ENCODE measurements at places on chromosomes 1 and 21.

GRCh38 chr1:212484701-212485570 lies 52.2 kb downstream of the NENF start:
- no peak for DNase-seq

DNA sequence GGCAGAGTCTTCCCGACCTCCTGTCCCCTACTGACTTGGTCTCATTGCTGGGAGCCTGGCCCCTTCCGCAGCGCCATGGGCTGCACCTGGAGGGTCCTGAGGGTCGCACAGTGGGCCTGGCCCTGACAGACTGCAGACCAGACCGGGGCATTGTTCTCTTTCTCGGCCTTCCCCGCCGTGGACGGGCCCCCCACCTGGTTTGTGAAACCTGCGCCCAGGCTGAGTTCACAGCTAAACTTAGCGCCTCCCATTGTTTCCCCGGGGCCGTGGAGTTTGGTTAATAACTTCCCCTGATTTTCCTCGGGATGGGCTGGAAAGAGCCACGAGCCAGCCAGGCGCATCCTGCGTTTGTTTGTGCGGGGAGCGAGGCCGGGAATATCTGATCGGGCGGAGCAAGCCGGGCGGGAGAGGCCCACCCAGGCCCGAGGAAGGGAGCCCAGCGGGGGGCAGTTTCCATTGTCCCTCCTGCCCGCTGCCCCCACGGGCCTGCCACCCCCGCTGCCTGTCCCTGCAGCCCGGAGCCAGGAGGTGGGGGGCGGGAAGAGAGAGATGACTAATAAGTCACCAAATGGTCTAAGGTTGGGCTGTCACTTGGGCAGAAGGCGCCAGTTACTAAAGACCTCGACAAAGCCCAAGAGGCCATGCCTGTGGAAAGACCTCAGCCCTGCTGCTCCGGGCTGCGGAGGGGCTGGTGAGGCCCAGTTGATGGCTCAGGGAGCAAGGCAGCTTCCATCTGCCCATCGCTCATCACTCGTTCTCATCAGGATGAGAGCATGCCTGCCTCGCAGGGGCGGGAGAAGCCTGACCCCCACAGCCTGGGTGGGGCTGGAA lies 39.0 kb upstream of the ARHGEF16 start:
- no peak for DNase-seq

- no peak for DNase-seq
Observed at GRCh38 chr1:173285048-173285447, 77.9 kb upstream of the TNFSF4 start.

DNA sequence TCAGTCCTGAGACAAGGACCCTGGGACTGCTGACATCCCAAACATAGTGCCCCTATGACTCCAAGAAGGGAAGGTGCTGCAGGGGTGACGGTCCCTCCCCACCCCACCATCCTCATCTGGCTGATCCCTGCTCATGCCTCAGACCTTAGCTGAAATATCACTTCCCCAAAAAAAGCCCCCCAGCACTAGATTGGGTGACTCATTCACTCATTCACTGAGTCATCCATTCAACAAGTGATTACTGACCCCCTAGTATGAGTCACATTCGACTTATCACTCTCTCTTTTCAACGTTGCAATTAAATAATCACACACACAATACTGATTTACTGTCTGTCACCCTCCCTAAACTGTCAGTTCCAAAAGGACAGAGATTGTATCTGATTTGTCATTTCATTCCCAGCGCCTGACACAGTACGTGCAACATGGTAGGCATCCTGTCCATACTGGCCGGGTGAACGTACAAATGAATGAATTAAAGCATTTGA lies 48.6 kb downstream of the HIVEP3 start:
- DNase-seq: no peak

DNA sequence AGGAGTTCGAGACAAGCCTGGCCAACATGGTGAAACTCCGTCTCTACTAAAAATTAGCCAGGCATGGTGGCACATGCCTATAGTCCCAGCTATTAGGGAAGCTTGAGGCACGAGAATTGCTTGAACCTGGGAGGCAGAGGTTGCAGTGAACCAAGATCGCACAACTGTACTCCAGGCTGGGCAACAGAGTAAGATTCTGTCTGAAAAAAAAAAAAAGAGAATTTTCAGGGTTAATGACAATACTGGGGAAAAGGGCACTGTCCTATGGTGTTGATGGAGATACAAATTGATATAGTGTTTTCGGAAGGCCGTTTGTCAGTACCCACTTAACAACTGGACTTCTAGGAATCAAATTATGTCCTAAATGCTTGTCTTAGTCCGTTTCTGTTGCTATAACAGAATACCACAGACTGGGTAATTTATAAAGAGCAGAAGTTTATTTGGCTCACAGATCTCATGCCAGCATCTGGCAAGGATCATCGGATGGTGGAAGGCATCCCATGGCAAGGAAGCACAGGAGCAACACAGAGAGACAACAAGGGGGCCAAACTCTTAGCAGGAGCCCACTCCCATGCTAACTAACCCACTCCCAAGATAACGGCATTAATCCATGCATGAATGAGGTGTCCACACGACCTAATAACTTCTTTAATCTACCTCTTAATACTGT lies 41.3 kb downstream of the ZBTB8A start:
- DNase-seq: no peak

DNA sequence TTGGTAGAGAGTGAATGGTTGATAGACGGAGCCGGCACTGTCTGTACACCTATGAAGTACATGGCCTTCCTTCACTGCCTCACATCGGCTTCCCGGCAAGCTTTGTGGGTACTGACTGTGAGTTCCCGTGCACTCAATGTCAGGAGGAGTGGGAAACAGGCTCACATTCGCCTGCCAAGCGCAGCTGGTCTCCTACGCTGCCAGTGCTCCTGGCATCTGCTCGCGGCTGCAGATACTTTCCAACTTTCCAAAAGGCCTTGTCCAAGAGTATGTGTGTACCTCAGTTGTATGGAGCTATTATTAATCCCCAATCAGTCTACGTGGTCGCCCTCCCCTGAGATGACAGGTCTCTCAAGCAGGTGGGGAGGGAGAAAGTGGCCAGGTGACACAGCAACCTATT lies 180.8 kb downstream of the ZSCAN20 start:
- DNase-seq: no peak

DNA sequence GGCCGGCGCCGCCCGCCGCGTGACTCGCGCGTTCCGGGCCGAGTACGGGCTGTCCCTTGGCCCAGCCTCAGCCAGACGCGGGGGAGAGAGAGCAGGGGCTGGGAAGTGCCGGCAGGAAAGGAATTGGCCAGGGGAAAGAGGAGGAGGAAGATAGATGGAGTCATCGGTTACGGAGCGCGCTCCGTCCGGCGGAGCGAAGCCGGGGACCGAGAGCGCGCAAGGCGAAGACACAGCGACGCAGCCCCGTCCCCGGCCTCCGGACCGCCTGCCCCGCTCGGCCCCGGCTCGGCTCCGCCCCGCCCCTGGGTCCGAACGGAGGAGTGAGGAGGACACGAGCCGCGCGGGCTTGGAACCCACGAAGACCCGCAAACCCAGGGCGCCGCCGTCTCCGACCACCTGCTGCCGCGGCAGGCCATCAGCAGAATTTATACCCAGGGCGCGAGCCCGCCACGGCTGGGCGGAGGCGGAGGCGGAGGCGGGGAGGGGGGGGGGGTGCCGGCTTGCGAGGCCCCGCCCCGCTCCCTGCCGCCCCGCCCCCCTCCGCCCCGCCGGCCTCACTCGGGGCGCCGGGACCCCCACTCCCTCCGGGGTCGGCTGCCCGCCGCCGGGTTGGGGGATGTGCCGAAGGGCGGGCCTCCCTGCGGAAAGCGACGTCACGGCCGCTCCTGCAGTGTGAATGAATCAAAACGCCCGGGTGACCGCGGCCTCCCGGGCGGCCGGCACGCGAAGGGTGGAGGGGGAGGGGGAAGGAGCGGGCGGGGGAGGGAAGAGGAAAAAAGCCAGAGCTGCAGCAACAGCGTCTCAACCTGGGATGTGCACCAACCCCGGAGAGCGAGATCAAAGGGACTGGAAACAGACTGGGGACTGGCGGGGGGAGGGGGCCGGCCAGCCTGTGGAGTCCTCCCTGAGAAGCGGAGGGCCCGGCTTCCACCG lies at the start of gene LHX4:
Gene LHX4, plus strand, starts transcription at position 782 of the 933 bp plus-strand sequence. CDS start 266 bp downstream, outside the sequence.
- DNase-seq: no peak

DNA sequence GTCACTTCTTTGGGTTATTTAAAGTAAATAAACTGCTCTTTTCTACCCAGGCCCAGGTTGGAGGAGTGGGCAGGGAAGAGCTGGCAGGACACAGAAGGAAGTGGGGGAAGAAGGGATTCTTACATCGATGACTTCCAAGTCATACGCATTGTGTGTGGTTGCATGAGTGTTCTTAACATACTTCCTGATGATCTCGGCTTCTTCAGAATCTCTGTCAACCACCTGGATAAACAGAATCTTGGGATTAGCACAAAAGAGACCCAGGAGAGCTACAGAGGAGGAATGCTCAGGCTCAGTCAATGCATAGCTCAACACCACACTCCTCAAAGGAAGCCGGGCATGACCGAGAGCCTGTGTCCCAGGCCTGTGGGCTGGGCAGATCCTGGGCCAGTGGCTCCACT lies 42.1 kb downstream of the PARP1 start:
- DNase-seq: no peak

- no peak for DNase-seq
Observed at GRCh38 chr1:8363186-8363766, 45.4 kb downstream of the SLC45A1 start.

GRCh38 chr1:154888757-154889156 lies 18.7 kb upstream of the KCNN3 start:
- no peak for DNase-seq

- DNase-seq: no peak
Observed at GRCh38 chr1:241129207-241129960, 227.6 kb downstream of the RGS7 start.

DNA sequence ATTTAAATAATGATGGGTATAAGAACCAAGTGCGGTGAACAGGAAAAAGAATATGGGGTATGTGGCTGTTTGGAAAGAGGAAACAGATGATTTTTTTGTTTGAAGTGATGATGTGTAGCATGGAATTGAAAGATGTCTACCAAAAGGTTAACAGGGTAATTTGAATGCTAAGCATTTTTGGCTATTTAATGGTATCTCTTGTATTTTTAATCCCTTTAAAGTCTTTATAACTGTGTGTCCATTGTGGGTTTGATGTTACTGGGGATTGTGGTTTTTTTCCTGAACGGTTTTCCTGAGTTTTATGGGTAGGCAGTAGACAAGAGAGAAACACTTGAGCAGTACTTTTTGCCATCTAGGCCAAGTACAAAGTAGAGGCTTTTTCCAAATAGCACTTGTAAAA lies 63.2 kb downstream of the PRDM2 start:
- DNase-seq: no peak

- DNase-seq: no peak
Observed at GRCh38 chr1:35390600-35391494, 122.3 kb downstream of the ZMYM4 start.

DNA sequence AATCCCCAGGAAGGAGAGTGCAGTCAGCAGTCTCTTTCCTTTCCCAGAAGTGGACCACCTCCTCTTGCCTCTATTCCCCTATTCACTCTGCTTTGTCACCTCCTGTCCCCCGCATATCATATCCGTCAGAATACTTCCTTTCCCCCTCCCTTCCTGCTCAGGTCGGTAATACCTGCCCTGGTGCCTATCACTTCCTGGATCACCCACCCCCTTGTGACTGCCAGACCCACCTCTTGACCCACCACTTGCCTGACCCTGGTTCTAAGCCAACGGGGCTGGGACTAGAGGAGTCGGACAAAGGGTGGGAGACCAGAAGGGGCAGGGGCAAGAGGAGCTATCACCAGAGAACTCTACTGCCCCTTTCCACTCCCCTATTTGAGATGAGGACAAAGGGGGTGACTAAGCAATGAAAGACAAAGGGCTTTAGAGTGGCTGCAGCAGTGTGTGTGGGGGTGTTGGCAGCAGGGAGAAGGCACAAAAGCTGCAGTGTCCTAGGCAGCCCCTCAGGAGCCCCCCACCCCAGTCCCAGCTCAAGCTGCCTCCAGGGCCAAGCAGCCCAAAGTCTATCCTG lies 1.7 kb upstream of the ADAMTS4 start:
- DNase-seq: no peak

DNA sequence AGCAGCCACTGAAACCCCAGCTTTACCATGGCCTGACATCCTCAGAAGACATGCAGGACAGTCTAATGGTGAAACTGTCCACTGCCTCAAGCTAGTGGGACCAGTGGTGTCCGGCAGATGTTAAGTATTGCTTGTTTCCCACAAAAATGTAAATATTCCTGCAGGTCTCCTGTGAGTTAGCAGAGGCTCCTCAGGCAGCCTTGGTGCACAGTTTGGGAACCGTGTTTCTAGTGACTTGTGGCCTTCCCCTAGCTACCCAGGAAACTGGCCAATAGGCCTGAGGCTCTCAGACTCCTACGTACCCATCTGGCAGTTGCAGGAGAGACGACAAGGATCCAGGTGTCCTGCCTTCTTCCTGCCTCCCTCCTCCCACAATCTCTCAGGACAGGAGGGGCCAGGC lies 142.4 kb downstream of the CAMTA1 start:
- DNase-seq: no peak

DNA sequence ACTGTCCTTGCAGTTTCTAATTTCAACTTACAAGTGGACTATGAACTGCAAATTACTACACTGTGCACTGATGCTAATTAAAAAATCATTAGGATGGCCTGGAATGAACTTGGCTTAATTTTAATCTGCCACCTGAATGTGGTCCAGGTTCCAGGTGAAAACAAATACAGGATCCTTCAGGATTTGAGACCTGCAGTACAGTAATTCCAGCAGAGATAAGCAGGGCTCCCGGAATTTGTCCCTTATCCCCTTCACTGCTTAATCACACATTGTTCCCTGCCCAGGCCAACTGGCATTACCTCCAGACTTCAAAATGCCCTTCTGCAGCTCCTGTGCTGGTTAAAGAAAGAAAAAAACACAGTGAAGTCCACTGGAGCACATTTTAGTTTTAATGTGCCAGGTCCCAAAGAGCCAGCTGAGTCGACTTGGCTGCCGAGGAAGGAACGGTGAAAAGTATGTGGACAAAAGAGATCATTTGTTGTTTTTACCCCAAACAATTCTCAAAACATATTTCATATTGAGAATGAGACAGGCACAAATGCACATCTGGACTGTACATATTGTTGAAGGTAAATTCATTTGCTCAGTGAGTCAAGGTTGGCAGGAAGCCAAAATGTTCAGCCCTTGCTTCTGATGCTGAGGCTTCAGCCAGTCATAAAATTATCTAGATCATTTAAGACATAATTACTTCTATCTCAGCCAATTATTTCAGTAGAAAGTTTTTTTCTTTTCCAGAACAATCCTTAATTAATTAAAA lies 28.3 kb downstream of the DEGS1 start:
- no peak for DNase-seq

GRCh38 chr21:28345934-28346333 lies 646.7 kb downstream of the LTN1 start:
- no peak for DNase-seq

DNA sequence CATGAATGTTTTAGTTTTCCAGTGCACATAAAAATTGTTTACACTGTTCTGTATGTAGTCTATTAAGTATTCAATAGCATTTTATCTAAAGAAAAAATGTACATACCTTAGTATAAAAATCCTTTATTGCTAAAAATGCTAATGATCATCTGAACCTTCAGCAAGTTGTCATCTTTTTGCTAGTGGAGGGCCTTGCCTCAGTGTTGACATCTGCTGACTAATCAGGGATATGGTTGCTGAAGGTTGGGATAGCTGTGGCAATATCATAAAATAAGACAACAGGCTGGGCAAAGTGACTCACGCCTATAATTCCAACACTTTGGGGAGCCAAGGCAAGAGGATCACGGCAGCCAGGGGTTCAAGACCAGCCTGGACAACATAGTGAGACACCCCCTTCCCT lies 9.0 kb downstream of the DYNLT5 start:
- DNase-seq: no peak
